LNCaP clone FGC (cell line): ENCODE measurements at places on chromosomes 11 and 22.

- no peak for DNase-seq
These were observed 1.1 kb downstream of the SYTL2 start for GRCh38 chr11:85809863-85810262.

GRCh38 chr11:87275176-87275575, 237.4 kb downstream of the TMEM135 start:
- no peak for DNase-seq

DNA sequence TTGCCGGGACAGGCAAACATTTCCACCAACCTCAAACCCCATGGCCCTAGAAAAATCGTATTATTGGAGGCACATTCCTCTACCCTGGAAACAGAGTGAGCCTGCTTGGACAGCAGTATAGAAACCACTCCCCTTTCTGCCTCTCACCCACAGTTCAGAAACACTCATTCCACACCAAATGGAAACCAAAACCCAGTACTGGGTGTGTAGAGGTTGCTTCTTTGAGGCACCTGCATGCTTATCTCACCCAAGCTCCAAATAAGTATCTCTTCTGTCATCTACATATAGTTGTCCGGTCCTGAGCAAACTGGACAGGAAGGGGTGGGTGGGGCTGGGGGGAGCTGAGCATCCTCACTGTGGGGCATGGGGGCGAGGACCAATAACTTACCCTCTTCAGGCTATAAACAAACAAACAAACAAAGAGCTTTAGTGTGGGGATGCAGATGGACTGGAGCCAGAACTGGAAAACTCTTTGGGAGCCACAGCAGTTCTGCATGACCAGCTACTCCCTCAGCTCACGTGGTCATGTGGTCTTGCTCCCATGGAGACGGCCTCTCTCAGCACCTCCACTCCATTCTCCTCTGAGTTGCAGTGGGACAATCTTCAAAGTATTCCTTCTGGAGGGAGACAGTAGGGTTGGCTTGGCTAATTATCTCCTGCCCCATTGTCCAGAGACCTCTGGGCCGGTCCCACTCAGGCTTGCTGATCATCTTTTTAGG, 1.0 kb upstream of the PLAAT2 start:
- DNase-seq, result no peak

DNA sequence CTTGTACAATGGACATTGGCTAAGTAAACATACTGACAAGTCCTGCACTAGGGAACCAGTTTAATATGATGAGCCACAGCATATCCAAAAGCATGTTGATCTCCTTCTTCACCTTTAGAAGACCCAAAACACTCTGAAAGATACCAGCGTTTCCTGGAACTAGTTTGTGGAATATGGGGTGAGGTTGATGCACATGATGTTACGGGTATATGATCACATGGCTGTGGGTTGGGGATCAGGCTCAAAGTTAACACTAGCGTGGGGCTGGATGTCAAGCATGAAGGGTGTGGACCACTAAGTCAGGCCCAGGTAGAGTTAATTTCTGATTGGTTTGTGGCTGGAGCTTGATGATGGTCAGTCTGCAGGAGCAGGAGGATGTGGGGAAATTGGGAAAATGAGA, 9.0 kb downstream of the IGLL5 start:
- no peak for DNase-seq
